Stimulated activated CD8-positive, alpha-beta memory T cell treated with anti-CD3 and anti-CD28 coated beads, Interleukin-7, amount 100 ng/mL, for 24 hours (primary cell): ENCODE measurements at places on chromosomes 6 and 20.

- peak; percentile 54 for DNase-seq
These were observed at the start of gene TAGAP for GRCh38 chr6:159044899-159045727. Gene TAGAP, minus strand, starts transcription at chr6:159044991. Its CDS starts 845 bp downstream, at chr6:159044146.

GRCh38 chr6:102853249-102853955, 1459.9 kb downstream of the GRIK2 start:
- DNase-seq = no peak

- no peak for DNase-seq
These were observed 8.5 kb downstream of the RBM24 start for GRCh38 chr6:17289630-17290061.

DNA sequence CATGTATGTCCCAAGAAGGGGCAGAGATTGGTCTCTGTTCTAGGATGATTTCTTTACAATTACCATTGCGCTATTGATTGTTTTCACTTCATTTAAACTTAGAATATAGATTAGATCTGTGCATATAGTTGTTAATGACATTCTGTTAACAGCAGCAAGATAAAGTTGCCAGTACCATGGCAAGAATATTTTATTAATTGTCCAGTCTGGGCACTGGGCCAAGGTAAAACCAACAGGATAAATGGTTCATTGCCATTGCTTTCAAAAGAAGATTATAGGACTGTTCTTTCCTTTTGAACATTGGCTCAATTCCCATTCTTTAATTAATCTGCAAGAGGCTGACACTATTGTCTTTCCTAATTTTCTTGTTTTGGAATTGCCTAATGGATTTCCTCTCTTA, 592.4 kb downstream of the RFPL4B start:
- no peak for DNase-seq

DNA sequence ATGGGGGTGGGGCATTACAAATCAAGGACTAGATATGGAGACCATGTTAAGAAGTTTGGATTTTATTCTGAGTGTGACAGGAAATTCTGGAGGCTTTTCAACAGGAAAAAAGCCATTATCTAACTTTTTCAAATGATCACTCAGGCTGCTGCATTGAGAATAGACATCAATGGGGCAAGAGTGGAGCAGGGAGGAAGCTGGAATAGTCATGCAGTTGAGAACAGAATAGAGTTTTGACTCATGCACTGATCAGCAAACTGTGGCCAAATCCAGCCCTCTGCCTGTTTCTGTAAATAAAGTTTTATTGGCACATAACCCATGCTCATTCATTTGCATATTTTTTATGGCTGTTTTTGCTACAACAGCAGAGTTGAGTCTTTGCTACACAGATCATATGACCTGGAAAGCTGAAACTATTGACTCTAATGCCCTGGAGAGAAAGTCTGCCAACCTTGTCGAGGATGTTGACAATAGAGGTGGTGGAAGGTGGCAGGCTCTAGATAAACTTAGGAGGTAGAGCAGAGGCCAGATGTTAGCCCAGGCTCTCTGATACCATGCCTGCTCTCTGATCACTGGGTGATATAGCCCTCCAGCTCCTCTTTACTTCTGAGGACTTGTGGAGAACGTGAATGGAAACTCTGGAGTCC, 441.8 kb downstream of the PTPRT start:
- no peak for DNase-seq

GRCh38 chr6:169173532-169174268, 79.9 kb downstream of the THBS2 start:
- DNase-seq = no peak

DNA sequence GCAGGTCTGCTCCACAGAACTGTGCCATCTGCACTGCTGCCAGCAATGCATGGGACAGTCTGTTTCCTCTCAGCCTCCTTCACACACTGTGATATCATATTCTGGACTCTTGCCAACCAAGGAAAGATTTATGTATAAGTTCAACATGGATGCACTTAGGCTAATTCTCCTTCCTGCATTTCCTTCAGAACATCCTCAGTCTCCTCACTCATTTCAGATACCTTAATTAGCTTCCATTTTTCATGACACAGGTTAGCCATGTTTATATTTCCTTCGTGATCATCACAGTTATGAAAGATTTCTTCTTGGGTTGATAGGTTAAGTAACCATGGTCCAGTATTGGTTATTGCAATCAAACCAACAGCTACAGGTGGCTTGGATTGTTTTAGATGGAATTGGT, 46.4 kb upstream of the DDR1 start:
- no peak for DNase-seq

DNA sequence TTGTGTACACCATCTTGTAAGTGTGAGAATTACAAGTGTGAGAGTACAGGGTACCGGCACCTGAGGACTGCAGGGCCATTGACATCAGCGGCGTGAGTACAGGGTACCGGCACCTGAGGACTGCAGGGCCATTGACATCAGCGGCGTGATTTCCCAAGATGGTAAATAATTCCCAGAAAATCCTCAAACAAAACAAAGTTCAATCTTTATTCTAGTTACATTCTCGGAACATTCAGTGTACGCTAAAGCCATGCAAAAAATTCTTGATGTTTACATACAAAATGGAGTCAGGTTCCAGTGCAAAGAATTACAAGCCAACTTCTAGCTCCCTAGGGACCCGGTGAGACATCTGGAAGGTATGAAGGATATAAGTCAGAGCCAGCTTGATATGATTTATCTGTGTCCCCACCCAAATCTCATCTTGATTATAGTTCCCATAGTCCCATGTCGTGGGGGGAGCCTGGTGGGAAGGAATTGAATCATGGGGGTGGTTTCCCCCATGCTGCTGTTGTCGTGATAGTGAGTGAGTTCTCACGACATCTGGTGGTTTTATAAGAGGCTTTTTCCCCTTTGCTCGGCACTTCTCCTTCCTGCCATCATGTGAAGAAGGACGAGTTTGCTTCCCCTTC, 172.7 kb downstream of the TTLL2 start:
- DNase-seq = no peak
